ENCODE measurements at places on chromosomes 13 and 19.

GRCh38 chr19:42389899-42390298 is at the start of gene CNFN:
Gene CNFN (minus strand): TSS chr19:42390297. CDS start chr19:42389037, 1,260 bp downstream.
- no peak for DNase-seq

DNA sequence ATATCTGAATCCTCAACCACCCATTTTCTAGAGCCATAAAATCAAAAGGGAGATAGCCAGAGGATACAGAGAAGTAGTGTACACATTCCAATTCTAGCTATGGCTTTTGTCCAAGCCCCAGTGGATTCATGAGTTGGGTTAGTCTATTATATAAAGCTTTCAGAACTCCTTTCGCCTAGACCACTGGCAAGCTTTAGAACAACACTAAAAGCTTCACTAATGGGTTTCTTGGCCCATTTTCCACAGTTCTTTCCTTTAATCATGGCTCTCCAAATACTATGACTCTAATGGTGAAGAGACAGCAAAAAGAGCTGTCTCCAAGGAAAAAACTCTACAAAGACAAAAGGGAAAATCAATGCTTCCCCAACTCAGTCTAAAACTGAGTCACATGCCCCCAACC is 48.2 kb upstream of the SLITRK5 start:
- no peak for DNase-seq

DNA sequence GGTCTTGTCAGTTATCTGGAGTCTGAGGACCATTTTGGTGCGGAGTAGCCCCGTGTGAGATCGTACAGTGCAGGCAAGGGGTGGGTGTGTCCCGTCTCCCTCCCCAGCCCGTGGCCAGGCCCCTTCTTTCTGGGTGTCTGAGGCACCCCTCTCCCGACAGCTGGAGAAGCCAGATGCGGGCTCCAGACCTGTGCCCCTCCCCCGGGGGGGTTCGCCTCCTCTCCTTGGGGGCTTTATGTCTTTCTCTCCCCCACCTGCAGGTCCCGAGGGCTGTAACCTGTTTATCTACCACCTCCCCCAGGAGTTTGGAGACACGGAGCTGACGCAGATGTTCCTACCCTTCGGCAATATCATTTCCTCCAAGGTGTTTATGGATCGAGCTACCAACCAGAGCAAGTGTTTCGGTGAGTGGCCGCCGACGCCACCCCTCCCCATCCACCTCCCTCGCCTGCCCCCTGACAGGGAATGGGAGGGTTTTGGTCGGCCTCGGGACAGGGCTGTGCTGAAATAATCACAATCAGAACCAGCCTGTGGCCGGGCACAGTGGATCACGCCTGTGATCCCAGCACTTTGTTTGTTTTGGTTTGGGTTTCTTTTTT is 65.6 kb downstream of the CELF5 start:
- DNase-seq, result no peak

DNA sequence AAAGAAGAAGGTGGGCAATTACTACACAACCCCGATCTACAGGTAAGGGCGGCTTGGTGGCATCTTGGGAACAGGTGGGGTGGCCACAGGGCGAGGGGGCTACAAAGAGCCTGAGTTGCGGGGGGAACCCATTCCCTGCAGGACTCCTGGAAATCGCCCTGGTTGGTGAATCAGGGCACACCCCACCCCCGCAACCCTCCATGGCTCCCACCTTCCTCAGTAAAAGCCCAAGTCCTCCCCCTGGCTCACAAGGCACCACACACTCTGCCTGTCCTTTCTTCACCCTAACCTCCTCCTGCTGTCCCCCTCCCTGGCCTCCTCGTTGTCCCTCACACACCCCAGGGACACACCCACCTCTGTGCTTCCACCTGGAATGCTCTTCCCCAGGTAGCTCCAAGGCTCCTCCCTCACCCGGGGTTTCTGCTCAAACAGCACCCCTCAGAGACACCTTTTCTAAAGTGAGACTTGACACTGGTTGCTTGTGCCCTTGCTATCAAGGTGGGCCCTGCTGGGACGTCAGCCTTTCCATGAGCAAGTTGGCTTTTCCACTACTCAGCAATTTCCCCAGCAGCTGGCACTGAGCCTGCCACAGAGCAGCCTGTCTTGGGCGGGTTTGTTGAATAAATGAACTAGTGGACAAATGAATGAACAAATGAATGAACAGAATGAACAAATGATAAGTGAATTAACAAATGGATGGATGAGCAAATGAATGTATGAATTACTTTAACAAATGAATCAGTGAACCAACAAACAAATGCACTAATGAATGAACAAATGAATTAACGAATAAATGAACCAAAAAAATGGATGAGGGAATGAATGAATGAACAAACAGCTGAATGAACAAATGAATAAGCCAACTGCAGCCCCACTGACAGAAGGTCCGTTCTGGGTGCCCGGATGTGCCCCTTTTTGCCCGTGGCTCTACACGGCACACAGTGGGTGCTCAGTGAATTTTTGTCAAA is 6.2 kb upstream of the MRI1 start:
- no peak for DNase-seq

DNA sequence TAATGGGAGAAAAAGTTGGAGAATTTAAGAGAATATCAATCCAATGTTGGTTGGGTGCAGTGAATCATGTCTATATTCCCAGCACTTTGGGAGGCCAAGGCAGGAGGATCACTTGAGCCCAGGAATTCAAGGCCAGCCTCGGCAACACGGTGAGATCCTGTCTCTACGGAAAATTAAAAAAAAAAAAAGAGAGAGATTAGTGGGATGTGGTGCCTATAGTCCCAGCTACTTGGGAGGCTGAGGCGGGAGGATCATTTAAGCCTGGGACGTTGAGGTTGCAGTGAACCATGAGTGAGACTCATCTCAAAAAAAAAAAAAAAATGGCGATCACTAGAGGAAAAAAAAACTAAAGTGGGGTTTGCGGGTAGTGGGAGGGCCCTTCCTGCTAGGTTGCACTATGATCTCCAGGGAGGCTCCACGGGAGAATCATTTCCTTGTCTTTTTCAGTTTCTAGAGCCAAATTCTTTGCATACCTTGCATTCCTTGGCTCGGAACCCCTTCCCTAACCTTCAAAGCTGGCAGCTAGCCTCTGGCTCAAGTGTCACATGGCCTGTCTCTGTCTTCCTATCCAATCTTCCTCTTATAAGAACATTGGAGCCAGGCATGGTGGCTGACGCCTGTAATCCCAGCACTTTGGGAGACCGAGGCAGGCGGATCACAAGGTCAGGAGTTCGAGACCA is 5.8 kb upstream of the ERCC2 start:
- DNase-seq, result no peak

GRCh38 chr19:42989851-42990250 is 36.4 kb downstream of the PSG11 start:
- DNase-seq, result no peak

DNA sequence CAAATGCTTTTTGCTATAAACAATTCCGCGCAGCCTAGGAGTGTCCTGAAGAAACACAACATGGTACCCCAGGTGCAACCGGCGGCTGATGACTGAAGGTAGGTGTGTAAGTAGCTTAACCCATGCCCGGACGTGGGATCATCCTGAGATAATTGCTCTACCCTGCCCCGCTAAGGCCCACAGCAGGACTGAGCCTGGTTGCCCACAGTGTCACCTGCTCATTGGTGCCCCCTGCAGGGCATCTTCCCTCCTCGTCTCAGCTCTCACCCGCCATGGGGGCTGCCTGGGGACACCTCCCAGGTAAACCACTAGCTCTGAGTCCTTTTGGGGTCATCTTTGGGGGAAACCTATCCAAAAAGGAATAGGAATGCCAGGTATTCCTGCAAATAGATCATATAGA is 22.3 kb downstream of the TMEM161A start:
- peak; percentile 64 for DNase-seq

GRCh38 chr13:87677496-87678371 is 6.6 kb downstream of the SLITRK5 start:
- DNase-seq, result peak; percentile 42

- DNase-seq, result no peak
These were observed 1.1 kb downstream of the ZNF850 start for GRCh38 chr19:36771261-36772231.

DNA sequence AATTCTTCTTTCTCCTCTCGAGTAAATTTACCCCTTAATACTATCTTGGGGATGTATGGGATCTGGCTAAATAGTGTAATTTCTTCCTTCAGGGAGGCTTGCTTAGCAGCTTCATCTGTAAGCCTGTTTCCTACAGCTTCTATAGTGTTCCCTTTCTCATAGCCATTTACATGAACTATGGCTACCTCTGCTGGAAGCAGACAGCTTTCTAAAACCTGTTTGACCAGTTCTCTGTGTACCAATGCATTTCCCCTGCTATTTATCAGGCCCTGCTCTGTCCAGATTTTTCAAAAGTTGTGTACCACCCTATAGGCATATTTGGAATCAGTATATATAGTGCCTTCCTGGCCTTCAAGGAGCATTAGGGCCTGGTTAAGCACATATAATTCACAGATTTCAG is 113.6 kb upstream of the PCDH9 start:
- no peak for DNase-seq

DNA sequence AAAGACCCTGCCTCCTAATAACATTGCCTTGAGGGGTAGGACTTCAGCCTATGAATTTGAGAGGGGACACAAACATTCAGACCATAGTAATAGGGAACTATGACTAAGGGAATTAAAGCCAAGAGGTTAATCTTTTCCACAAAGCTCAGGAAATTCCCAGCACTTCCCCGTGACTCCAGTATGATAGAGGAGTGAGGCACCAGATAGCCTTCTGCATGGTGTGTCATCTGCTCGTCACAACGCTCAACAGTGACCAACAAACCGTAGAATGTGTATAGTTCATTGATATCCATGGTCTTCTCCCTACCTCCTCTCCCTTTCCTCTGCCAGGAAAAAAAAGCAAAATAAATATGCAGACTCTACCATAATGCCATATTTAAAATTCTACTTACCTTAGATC is 64.4 kb downstream of the B3GLCT start:
- DNase-seq, result no peak

- DNase-seq, result no peak
These were observed 290.0 kb downstream of the MZT1 start for GRCh38 chr13:72437458-72437857.

DNA sequence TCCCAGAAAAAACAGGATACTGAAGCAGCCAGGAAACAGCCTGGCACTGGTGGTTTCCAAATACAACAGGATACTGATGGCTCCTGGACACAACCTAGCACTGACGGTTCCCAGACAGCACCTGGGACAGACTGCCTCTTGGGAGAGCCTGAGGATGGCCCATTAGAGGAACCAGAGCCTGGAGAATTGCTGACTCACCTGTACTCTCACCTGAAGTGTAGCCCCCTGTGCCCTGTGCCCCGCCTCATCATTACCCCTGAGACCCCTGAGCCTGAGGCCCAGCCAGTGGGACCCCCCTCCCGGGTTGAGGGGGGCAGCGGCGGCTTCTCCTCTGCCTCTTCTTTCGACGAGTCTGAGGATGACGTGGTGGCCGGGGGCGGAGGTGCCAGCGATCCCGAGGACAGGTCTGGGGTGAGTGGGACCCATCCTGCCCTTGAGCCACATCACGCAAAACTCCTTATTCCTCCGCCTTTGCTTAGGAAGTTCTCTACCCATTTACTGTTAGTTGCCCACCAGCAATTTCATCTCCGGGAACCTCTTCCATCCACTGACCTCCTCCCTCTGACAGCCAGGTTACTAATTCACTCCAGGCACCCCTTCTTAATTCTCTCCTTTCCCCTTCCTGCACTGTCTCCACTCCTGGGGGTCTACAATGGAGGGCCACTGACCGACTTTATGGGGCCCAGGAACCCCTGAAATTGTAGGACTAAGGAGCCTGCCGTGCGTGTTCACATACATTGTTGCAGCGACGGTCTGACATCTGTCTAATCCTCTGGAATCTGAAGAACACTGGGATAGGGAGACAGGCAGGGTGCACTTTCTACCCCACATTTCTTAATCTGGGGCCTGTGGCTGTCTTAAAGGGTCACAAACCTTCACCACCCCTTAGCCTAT is 1.2 kb downstream of the ITPKC start:
- DNase-seq, result no peak

DNA sequence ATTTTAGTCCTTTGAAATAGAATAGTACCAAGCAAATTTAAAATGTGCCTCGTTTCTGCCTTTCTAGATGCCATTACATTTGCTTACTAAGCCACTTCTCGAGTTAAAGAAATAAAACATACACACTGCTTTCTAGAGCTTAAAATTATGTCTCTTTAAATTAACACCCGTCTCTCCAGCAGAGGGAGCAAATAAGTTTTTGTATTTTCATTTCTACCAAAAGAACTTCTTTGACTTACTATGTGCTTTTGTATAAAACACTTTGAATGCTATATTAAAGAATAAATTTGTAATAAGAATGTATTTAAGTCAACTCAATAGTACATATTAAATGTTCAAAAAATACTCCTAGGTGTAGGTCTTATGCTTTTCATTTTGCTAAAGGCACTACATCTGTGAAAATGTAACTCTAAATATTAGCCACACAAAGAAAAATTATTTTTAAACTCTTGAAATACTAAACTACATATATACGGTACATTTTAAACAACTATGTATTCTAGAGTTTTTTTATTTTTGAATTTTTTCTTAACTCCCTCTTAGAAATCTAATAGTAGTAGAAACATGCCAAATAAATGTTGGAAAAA is 269.3 kb upstream of the MIR17HG start:
- DNase-seq, result no peak

GRCh38 chr19:6015841-6016545 is 38.1 kb upstream of the RANBP3 start:
- no peak for DNase-seq

GRCh38 chr13:112510002-112510780 is 77.8 kb downstream of the TUBGCP3 start:
- no peak for DNase-seq

- DNase-seq, result no peak
These were observed 92.1 kb downstream of the USP12 start for GRCh38 chr13:27079421-27079958.

DNA sequence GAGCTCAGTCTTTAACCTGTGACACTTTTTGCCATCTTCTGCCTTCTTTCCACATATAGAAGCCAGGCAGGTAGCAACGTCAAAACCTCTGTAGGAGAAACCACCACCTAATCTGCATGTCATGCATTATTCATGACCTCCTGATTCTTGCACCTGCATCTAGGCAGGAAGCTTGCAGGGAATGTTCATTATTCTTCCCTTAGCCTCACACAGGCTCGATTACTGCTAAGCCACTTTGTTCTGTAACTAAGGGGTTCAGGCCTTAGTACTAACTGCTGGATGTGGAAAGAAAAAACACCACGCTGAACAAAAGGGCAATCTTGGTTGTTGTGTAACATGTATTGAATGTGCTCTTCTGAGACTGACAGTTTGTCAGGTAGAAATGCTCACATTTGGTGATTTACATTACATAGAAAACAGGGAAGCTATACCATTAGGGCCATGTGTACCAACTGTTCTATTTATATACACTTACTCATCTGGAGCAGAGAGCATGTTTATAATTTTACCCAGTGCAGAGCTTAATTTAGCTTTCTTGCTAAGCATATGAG is 366.9 kb downstream of the KLF12 start:
- no peak for DNase-seq

DNA sequence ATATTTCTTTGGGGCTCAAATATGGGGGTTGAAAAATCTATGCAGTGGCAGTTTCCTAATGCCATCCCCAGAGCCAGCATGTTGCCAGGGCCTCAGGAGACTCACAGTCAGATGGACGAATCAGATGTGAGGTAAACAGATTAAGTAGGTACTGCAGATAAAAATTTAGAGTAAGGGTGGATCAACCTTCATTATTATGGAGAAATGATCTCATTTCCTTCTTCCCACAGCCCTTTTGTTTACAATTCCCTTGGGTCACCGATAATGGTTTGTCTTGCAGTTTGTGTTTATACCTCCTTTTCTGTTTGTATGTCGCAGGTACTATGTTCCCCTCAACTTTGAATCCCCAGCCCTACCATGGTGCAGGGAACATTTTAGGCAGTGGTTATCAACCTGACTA is 20.0 kb downstream of the DIAPH3 start:
- no peak for DNase-seq

- peak; percentile 3 for DNase-seq
These were observed 1.0 kb downstream of the ZNF253 start for GRCh38 chr19:19866611-19867248.

Measured in CD4-positive, alpha-beta T cell (primary cell).